Left renal pelvis (tissue), 4 donors: ENCODE measurements at places on chromosomes 2 and 18.

- no peak for DNase-seq
These were observed 112.8 kb upstream of the CAB39 start for GRCh38 chr2:230599853-230600252.

- DNase-seq: no peak
These were observed 392.7 kb upstream of the ID2 start for GRCh38 chr2:8289111-8289510.

GRCh38 chr18:75047240-75047961 is 161.5 kb downstream of the PTGR3 start:
- DNase-seq: no peak

DNA sequence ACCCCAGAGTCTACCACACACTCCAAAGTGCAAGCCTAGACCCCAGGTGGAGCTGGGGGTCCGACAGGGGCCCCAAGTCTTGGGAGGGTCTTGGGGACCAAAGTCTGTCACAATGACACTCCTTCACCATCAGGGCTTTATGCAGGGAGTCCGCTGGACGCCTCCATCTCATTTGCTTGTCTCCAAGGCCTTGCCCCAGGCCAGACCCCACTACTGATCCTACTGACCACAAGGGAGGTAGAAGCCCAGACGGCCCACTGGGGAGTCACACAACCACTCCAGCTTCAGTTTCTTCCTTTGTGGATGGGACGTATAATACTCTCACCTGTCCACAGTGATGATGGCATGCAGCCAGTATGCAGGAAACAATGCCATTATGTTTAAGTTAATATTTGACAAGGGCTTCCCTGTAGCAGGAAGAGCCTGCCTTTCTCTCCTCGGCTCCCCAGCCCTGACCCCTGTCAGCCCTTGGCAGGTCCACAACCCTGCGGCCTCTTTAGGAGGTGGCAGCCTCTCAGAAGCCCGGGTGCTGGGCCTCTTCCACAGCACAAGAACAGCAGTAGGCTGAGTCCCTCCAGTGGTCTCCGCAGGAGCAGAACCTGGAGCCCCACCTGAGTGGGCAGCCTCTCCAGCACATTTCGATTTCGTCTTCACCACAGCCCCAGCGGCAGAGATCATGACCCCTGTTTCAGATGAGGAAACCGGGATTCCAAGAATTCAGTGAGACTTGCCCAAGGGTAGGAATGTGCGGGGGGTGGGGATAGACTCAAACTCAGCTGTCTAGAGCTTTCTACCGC is 6.5 kb downstream of the BIN1 start:
- DNase-seq: no peak

DNA sequence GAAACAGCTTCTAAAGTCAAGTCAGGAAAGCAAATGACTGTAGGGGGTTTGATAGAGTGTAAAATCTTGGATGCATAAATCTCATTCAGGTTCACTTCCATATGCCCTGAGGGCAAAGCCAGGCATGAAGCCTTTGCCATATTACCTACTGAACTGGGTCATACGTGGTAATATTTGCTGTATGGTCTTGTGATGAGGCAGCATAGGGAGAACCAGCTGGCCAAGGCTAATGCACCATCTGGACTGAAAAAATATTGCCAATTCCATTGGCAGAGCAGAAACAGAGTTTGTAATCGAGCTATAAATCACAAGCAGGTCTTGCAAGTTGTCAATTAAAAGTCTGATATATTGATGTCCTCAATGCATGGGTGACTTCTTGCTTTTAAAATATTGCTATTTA is 243.8 kb downstream of the ERBB4 start:
- no peak for DNase-seq

- no peak for DNase-seq
These were observed 14.5 kb upstream of the VWA3B start for GRCh38 chr2:98072442-98072841.

DNA sequence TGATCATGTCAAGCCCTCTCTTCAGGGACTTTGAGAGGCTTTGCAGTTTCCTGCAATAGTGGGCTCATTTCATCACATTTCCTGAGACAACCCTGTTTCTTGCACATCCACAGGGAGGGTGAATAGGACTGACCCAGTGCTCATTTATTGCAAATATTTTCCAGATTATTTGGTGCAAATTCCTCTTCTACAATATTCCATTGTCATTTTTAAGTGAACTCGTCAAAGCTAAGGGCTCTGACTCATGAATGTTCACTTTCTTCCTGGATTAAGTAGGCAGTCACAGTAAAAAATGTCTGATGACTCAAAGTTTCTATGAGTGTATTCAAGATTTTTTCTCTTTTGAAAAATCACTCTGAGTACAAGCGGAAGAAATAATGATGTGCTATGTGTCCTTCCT is 225.5 kb upstream of the GALNT5 start:
- DNase-seq: no peak

DNA sequence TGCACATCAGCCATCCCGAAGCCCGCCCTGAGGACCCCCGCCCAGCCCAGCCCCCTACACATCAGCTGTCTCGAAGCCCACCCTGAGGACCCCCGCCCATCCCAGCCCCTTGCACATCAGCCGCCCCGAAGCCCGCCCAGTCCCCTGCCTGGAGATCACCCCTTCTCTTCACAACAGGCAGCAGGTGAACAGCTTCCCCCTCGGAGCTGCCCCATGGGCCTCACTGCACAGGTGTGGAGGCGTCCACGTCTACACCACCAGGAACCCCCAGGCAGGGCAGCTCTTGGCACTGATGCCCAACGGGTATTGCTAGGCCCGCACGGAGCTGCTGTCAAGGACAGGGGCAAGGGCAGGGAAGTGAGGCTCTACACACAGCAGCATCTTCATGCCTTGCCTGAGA is 137.6 kb downstream of the HDAC4 start:
- DNase-seq: no peak

- DNase-seq: no peak
These were observed 63.8 kb downstream of the ARL6IP6 start for GRCh38 chr2:152782171-152782570.

DNA sequence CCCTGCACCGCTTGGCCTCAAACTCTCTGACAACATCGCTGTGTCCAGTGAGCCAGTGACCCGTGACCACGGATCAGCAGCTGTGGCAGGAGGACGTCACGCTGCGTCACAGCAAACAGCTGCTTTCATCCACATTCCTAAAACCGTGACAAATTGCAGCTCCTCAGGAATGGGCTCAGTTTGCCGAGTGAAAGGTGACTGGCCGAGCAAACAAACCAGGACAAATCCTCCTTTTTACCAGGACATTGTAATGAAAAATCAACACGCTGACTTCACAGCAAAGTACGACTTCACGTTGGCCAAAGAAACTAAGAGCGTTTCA is 57.6 kb downstream of the PXDN start:
- no peak for DNase-seq

GRCh38 chr2:64226611-64227010 is 82.4 kb upstream of the PELI1 start:
- DNase-seq: no peak

GRCh38 chr2:160621748-160622147 is 128.1 kb upstream of the RBMS1 start:
- DNase-seq: no peak

GRCh38 chr18:68033466-68033865 is 516.9 kb upstream of the DSEL start:
- no peak for DNase-seq

GRCh38 chr2:201263779-201264178 is 3.4 kb downstream of the CASP8 start:
- DNase-seq: no peak

DNA sequence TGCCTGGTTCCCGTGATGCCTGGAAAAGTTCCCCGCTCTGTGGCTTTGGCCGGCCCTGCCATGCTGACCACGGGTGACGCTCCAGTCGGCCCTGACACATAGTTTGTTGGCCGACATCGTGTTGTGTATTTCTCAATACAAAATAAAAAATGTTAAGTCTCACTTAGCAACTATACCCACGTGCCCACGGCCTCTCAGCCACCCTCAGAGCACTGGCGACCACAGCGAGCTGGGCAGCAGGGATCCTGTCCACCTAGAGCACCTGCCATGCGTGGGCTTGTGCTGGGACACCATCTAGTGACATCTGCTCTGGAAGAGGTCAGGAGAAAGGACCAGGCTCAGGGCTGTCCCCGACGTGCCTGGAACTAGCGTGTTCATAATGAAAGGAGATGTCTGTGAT is 261.7 kb downstream of the HDAC4 start:
- no peak for DNase-seq

GRCh38 chr18:46042571-46043123 is 29.4 kb downstream of the PSTPIP2 start:
- DNase-seq: no peak

- DNase-seq: no peak
These were observed 9.1 kb upstream of the DAW1 start for GRCh38 chr2:227862227-227862740.

DNA sequence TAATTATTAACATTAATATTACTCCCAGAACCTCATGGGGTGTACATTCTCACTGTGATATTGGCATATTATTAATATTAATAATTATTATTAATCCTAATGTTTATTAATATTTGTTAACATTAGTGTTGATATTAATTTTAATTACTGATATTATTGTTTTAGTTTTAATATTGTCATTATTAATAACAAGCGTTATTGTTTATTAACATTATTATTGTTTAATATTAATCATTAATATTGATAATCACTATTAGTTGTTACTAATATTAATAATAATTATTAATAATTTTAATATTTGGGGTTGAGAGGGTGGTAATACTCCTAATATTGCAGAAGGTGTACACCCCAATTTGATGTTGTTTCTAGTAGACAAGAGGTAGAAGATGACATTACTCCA is 193.1 kb upstream of the XIRP2 start:
- no peak for DNase-seq

- DNase-seq: no peak
These were observed 114.3 kb downstream of the SPTBN1 start for GRCh38 chr2:54570321-54570855.

- no peak for DNase-seq
These were observed 234.3 kb upstream of the LYPD1 start for GRCh38 chr2:132904142-132904842.

- DNase-seq: no peak
These were observed 58.1 kb upstream of the ERBB4 start for GRCh38 chr2:212596688-212597087.

GRCh38 chr2:205646680-205647079 is 35.6 kb upstream of the NRP2 start:
- DNase-seq: no peak
